ENCODE measurements at places on chromosomes 7 and 10. TPM values are rescaled to one million over a fixed set of nuclear protein-coding genes. Genes with fewer than 3 reads are reported as not detected.

DNA sequence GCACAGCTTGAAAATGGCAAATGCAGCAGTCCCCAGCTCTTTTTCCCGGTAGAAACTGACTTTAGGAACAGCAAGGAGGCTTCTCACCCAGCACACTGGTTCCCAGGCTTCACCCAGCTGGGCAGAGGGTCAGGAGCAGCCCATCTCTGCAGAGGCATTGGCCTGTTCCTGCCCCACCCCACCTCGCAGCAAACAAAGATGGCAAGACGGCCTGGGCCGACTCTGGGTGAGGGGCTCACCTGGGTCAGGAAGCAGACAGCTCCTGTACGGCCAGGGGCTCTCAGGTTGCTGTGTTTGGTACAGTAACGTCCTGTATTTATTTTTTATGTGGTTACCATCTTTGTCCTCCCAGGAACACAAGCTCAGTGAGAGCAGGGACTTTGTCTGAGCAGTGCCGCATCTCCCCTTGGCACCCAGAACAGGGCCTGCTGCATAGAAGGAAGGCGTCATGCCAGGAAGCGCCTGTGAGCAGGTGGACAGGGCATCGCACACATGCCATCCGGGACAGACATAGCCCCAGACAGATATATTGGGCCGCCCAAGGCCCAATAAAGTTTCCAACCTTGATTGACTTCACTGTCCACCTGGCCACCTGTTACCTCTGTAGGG lies 585.0 kb upstream of the FOXK1 start:
- no peak for DNase-seq
- no peaks in the 10 kb centered on the region for H3K36me3 ChIP-seq
- no peaks in the 10 kb centered on the region for H3K27me3 ChIP-seq
- H3K27ac ChIP-seq = no peak overlapping the region
- no peak overlapping the region for H3K4me3 ChIP-seq

DNA sequence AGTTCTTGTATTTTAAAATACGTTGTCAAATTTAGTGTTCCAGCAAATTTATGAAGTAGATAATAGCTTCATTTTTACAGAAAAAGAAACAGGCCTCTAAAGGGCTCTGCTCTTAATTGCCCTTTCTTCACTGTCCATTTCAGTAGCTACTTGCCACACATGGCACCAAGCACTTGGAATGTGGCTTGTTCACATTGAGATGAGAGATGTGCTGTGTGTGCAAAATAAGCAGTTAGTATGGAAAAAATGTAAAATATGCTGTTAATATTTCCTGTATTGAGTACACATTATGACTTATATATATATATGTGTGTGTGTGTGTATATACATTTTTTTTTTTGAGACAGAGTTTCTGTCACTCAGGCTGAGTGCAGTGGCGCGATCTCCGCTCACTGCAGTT lies 19.5 kb downstream of the RBM33 start:
- H3K27ac ChIP-seq = no peak overlapping the region
- peaks cover 18% of the 10 kb centered on the region for H3K4me1 ChIP-seq
- no peak for DNase-seq
- H3K27me3 ChIP-seq = no peaks in the 10 kb centered on the region

GRCh38 chr7:137418841-137419240 lies 75.3 kb upstream of the PTN start:
- no peaks in the 10 kb centered on the region for H3K36me3 ChIP-seq
- H3K27me3 ChIP-seq = no peaks in the 10 kb centered on the region
- DNase-seq = no peak
- H3K27ac ChIP-seq = no peak overlapping the region
- H3K4me1 ChIP-seq = no peaks in the 10 kb centered on the region

DNA sequence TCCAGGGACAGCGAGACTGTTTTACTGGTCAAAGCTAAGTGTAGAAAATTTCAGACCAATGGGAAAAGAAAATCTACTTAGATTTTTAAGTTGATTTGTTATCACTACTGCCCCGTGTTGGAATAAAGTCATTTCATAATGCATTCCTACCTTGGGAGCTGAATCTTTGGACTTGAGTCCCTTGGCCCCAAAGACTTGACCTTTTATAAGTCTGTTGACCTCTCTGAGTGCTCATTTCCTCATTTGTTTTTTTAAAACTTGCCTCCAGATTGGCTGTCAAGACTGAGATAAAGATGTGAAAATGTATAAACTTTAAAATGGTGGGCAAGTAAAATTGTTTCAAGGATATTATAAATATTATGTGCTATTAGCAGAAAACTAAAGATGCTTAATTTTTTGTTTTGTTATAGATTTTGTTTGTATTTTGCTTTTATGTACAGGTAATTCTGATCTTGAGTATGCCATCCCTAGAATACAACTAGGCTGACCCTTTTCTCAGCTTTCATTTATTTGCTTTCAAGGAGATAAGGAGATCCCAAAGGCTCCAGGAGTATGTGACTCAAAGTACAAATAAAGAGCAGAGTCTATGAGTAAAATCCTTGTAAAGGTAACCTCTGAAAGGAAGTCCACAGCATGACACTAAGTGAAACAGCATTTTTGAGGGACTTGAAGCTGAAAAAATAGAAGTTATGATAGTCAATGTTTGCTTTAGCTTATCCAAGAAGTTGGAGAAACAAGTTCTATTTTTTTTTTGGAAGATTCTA lies 54.6 kb downstream of the TMEM26 start:
- H3K4me3 ChIP-seq = no peak overlapping the region
- H3K27ac ChIP-seq = no peak overlapping the region
- H3K4me1 ChIP-seq = peaks cover 12% of the 10 kb centered on the region
- H3K27me3 ChIP-seq = no peaks in the 10 kb centered on the region
- H3K36me3 ChIP-seq = no peaks in the 10 kb centered on the region
- DNase-seq = no peak

GRCh38 chr7:21641546-21641945 lies 98.7 kb downstream of the DNAH11 start:
- no peaks in the 10 kb centered on the region for H3K36me3 ChIP-seq
- no peak for DNase-seq
- no peaks in the 10 kb centered on the region for H3K4me1 ChIP-seq
- no peaks in the 10 kb centered on the region for H3K27me3 ChIP-seq

- no peaks in the 10 kb centered on the region for H3K36me3 ChIP-seq
- no peak overlapping the region for H3K27ac ChIP-seq
- no peak overlapping the region for H3K4me3 ChIP-seq
- no peaks in the 10 kb centered on the region for H3K27me3 ChIP-seq
- no peaks in the 10 kb centered on the region for H3K4me1 ChIP-seq
Measured at GRCh38 chr10:74174521-74174920, 23.5 kb downstream of the ADK start.

DNA sequence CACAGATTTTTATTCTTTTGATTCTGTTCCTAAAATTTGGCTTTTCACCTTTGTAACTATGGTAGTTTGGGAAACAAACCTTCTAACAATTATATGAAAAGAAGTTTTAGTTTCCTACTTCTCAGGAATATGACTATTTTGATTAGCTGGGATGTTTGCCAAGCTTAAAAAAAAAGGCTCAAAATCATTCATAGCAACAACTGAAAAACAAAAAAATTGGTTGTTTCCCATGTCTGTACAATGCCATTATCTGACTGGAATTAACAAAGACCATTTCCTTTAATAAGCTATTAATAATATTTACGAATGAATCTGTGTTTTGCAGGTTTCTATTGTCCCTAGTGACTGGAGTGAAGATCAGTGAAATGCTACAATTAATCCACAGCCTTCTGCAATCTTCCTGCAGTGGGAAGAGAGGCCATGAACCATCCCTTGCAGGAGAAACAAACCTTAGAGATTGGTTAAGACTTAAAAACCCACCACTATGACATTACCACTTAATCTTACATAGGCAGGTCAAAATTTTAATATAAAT lies 4.2 kb downstream of the PURB start:
- H3K27me3 ChIP-seq = no peaks in the 10 kb centered on the region
- no peak overlapping the region for H3K27ac ChIP-seq
- no peaks in the 10 kb centered on the region for H3K36me3 ChIP-seq

GRCh38 chr7:8922726-8923125 lies 489.3 kb downstream of the NXPH1 start:
- no peak overlapping the region for H3K27ac ChIP-seq
- H3K36me3 ChIP-seq = no peaks in the 10 kb centered on the region
- no peak for DNase-seq
- H3K4me1 ChIP-seq = no peaks in the 10 kb centered on the region

OPALIN gene
- not detected for total RNA-seq

DPYSL4 gene
- total RNA-seq = 2.2 TPM

WEE2 gene
- total RNA-seq = not detected

All from tibial nerve (tissue), 4 donors.